Lung (tissue), 17 donors: ENCODE measurements at places on chromosomes 4 and X.
A peak's percentile ranks its signal among the peaks of the same experiment; 100 is the strongest.

- DNase-seq: peak; percentile 61
Observed at GRCh38 chr4:56128213-56128612, 179.5 kb downstream of the CEP135 start.

GRCh38 chr4:119016636-119017035 lies 119.0 kb upstream of the MYOZ2 start:
- DNase-seq: no peak

DNA sequence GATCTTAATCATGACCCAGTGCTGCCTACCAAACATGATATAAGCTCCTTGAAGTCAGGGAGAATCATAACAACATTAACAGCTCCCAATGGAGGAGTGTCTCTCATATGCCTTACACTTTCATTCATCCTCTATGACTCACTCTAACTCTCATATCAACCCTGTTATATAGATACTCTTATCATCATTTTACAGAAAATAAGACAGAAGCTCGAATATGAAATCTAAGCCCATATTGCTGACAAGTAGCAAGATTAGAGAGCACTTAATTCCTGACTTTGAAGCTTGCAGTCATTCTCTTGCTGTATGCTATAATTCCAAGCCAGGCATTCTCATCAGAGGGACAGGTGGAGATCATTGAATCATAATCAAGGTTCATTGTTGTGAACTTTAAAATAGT lies 476.7 kb upstream of the ATOH1 start:
- no peak for DNase-seq

GRCh38 chrX:78019586-78020483 lies 50.4 kb upstream of the PGAM4 start:
- DNase-seq: peak; percentile 37

DNA sequence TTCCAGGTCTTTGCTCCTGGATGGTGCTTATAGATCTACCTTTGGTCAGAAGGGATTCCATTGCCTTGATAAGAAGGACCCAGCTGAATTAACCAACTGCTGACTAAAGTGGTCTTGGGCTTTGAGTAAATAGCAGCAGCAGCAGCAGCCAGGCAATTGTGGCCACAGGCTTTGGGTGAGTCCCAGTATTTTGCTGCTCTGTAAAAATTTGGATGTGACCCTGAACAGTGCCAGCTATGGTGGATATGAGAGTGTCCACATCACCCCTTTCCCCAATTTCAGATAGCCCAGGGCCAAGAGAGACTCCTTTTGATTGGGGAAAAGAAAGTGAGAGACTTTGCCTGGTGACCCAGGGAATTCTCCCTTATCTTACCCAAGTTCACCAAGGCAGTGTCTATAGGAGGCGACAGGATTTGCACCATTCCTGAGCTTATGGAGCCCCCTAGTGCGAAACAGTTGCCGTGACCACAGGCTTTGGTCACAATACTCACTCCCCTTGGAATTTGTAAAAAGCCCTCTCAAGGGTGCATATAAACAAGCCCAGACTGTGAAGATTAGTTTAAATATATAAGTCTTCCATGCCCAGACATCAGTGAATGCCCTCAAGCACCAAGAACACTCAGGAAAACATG lies 518.0 kb downstream of the TMA16 start:
- DNase-seq: peak; percentile 49

- no peak for DNase-seq
Observed at GRCh38 chr4:172858731-172859230, 309.8 kb upstream of the GALNT7 start.

DNA sequence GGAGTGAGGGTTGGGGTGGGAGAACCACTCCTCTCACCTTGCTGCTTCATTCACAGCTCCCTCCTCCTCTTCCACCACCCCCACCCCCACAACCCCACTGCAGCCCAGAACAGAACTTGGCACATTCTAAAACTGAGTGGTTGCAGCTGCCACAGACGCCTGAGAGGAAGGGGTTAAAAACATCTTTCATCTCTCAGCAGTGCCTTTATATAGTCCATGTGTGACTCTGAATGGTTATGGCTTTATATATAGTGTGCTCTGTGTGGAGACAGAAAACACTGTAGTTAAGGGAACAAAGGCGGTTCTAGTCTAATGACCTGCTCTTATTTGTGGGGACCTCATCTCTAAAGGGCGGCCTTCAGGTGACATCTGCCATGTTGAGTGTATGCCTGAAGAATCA lies 144.8 kb downstream of the BCOR start:
- DNase-seq: peak; percentile 24

DNA sequence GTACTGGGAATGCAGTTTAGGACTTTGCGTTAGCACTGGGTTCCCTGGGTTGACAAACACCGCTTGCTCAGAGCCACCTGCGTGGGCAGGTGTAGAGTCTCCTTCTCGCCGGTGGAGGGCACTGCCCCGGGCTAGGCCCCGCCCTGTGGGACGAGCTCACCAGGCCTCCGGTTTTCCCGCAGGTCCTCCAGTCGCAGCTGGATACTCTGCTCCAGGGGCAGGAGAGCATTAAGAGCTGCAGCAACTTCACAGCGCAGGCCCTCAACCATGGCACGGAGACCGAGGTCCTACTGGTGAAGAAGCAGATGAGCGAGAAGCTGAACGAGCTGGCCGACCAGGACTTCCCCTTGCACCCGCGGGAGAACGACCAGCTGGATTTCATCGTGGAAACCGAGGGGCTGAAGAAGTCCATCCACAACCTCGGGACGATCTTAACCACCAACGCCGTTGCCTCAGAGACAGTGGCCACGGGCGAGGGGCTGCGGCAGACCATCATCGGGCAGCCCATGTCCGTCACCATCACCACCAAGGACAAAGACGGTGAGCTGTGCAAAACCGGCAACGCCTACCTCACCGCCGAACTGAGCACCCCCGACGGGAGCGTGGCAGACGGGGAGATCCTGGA lies 49.2 kb upstream of the MND1 start:
- no peak for DNase-seq

- DNase-seq: no peak
Observed at GRCh38 chr4:75101906-75102786, 169.2 kb downstream of the PARM1 start.

DNA sequence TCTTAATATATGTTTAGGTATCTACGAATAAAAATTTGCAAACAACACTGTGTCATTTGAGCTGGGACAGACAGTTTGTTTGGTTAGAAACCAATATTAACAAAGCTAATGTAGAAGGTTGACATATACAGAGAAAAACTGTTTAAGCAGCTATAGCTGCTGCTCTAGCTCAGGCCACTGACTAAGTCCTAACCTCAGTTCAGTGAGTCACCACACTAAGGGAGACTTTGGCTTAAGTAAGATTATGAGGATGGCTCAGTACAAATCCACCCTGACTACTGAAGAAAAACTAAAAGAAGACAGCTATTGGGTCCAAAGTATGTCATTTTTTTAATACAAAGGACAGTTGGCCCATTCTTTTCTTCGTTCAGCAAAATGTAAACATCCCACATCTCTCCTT lies 717.3 kb upstream of the ACTRT1 start:
- no peak for DNase-seq

GRCh38 chrX:154799556-154800348 lies 5.5 kb downstream of the MPP1 start:
- peak; percentile 79 for DNase-seq

DNA sequence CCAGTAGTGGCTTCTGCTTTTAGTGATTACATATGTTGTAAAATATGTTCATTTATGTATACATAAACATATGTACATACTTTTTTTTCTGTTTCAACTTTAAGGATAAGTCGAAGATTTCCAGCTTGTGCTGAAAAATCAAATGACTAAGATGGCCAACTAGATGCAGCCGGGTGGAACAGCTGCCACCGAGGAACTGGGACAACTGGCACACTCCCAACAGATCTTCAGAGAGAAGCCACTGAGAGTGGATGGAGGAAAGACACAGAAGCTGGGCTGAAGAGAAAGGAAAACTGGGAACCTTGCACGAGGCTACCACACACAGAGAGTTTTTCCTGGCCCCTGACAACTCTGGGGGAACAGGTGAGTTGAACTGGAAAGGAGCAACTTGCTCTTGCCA lies 207.5 kb downstream of the FAM47B start:
- DNase-seq: no peak

- DNase-seq: no peak
Observed at GRCh38 chr4:101670897-101671296, 119.6 kb upstream of the BANK1 start.

- no peak for DNase-seq
Observed at GRCh38 chr4:8431553-8431952, 9.0 kb downstream of the ACOX3 start.

- no peak for DNase-seq
Observed at GRCh38 chrX:28969126-28969525, 381.9 kb downstream of the IL1RAPL1 start.

- peak; percentile 12 for DNase-seq
Observed at GRCh38 chr4:25500626-25501316, 123.7 kb downstream of the ANAPC4 start.

GRCh38 chrX:117752745-117753144 lies 363.9 kb downstream of the KLHL13 start:
- no peak for DNase-seq

DNA sequence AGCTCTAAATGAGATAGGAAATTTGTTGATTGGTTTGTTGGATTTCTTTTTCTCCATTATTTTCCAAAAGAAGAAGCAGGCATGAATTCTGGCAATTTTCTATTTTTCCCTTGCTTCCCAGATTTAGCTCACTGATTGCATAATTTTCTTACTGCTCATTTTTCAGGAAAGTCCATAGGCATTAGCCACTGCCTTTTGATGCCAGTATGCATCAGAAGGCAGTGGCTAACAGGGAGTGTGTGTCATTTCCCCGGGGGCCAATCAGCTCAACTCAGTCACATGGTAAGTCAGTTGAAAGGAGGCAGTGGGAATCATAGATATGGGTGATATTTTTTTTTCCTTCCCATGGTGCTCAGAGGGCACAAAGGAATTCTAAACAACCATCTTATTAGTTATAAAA lies 156.7 kb downstream of the TRIML1 start:
- DNase-seq: no peak

DNA sequence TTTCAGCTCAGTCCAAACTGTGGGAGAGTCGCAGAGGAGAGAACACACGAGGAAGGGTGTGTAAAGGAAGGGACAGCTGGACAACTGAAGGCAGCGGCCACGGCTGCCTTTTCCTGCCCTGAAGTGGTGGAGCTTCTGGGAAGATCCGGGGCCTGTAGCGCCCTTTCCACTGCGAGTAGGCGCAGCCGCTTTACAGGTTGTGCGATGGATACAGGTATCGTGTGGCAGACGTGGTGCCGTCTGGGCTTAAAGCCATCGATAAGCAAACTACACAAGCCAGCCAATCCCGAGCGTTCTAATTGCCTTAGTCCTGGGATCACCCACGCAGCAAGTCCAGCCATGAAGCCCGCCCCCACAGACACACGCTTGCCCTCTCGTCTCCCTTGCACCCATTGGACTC lies 15.4 kb downstream of the NKX6-1 start:
- DNase-seq: no peak

DNA sequence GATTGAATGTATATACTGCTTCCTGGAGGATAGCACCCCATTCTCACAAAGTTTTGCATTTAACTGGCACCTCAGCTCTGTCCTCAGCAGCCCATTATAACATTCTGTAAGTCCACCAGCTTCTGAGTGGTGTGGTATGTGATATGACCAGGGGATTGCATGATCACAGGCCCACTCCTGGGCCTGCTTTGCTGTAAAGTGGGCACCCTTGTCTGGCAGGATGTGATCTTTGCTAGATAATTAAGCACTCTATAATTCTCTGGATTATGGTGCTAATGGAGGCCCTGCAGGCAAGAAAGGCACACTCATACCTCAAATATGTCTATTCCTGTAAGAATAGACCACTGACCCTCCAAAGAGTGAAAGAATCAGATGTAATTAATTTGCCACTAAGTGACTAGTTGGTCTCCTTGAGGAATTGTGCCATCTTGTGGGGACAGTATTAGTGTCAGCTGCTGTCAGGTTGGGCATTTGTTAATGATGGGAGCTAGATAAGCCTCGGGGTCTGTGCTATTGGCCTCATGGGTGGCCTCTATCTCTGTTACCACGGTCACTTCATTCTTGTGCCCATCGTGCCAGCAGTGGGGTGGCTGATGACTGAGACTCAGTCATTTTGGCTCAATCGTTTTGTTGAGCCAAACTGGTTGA lies 2.2 kb upstream of the CFI start:
- DNase-seq: peak; percentile 19

DNA sequence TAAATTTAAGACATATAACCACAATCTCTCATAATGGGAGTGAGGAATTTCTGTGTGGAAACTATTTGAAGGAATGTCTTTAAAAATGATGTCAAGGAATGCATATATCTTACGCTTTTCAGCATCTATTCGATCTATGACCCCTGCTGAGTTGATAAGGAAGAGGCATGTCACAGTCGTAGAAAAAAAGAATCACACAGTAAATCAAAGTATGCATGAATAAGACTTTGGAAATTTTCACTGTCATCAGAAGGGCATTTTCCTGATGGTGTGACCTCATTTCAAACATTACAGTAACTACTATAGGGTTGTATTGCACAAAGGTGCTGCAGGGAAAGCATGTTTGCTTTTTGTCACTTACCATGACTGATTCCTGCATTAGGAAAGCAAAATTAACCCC lies 41.5 kb downstream of the REELD1 start:
- DNase-seq: no peak

DNA sequence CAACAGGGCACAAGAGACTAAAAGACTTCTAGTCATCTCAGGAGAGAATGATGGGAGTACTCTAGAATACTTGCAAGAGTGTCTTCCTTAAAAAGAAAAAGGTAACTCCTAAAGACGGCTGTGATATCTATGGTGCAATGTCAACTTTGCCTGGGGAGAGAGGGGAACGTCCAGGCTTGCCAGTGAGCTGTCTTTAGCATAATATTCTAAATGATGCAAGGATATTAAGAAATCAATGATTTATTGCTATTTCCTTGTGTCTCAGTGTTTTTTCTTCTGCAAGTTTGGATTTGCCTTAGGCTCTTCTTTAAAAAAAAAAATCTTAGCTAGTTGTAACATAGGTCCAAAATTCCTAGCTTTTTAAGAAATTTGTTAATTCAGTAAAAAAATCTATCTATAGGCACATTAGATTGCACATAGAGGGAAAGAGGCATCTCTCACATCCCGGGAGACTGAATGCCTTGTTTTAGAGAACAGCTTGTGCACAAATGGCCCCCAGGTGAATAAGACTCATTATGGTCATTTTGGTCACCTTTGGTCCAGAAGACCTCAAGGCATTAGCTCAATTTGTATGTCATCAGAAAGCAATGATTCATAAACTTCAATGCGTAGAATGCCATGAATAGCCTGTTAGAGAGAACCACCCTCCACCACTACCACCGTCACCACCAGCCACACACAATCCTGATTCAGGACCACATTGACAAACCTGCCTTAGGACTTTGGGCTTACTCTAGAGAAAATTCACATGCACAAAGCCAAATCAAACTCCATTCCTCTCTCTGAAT lies 104.1 kb downstream of the PALLD start:
- no peak for DNase-seq
